ENCODE measurements at places on chromosomes 6 and 20. TPM values are rescaled to one million over a fixed set of nuclear protein-coding genes. Genes with fewer than 3 reads are reported as not detected.

Gene TOMM34
- 22.2 TPM for total RNA-seq

Gene FHL5
- not detected for total RNA-seq

Gene RUNX2
- 12.7 TPM for total RNA-seq

Gene RAET1G
- not detected for total RNA-seq

Gene MRAP2
- not detected for total RNA-seq

Gene FILIP1
- not detected for total RNA-seq

Gene CLPSL2
- not detected for total RNA-seq

Gene OPN5
- total RNA-seq: not detected

Gene SLCO4A1
- 41.0 TPM for total RNA-seq

Gene DLL1
- total RNA-seq: not detected

Gene MYLK2
- total RNA-seq: 0.64 TPM

Gene HEBP2
- 28.7 TPM for total RNA-seq

Gene IL17A
- total RNA-seq: not detected

Gene ALDH8A1
- total RNA-seq: 4.5 TPM

Gene ANGPT4
- not detected for total RNA-seq

Gene LRRC73
- total RNA-seq: 0.10 TPM

Gene DNMT3B
- 1.5 TPM for total RNA-seq

Gene RNF8
- total RNA-seq: 26.1 TPM

Gene CALHM6
- total RNA-seq: 86.6 TPM

Gene BFSP1
- 3.3 TPM for total RNA-seq

Gene MAFB
- 0.12 TPM for total RNA-seq

Gene TSBP1
- total RNA-seq: not detected

Gene PRRT1
- 0.32 TPM for total RNA-seq

Gene NCOA7
- total RNA-seq: 47.4 TPM

Gene ETV7
- 10.0 TPM for total RNA-seq

Gene PAX1
- not detected for total RNA-seq

Gene ELOVL2
- not detected for total RNA-seq

Gene EPPIN
- not detected for total RNA-seq

Gene SOX18
- 1.8 TPM for total RNA-seq

Gene TSPYL1
- total RNA-seq: 43.5 TPM

Gene MTHFD1L
- 49.2 TPM for total RNA-seq

Gene CD40
- 3.2 TPM for total RNA-seq

Gene HCK
- 1.8 TPM for total RNA-seq

Gene TFAP2C
- not detected for total RNA-seq

Gene MAD2L1BP
- 46.8 TPM for total RNA-seq

Gene CBLN4
- total RNA-seq: not detected

Gene MDFI
- not detected for total RNA-seq

Gene FOXA2
- not detected for total RNA-seq

Gene COL9A3
- not detected for total RNA-seq

Gene ZBTB9
- 12.1 TPM for total RNA-seq

Gene GMPR
- 0.49 TPM for total RNA-seq
